CD4-positive, alpha-beta T cell (primary cell): ENCODE measurements at places on chromosomes 1 and 21.

DNA sequence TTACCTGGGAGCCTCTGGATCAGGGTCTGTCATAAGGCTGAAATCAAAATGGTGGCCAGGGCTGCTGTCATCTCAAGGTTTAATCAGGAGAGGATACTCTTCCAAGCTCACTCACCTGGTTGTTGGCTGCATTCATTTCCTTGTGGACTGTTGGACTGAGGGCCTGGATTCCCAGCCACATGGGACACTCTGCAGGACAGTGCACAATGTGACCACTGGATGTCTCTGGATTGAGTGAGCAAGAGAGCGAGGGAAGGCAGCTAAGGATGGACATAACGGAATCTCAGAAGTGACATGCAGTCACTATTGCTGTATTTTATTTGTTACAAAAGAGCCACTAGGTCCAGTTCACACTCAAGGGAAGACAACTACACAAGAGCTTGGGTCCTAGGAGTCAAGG is 229.1 kb downstream of the S1PR1 start:
- DNase-seq, result no peak

GRCh38 chr1:32338637-32339145 is 2.7 kb upstream of the MARCKSL1 start:
- no peak for DNase-seq

- peak; percentile 46 for DNase-seq
Measured at GRCh38 chr1:32195972-32196823, 4.2 kb upstream of the CCDC28B start.

- DNase-seq, result no peak
Measured at GRCh38 chr1:178937695-178938094, 66.8 kb upstream of the ANGPTL1 start.

DNA sequence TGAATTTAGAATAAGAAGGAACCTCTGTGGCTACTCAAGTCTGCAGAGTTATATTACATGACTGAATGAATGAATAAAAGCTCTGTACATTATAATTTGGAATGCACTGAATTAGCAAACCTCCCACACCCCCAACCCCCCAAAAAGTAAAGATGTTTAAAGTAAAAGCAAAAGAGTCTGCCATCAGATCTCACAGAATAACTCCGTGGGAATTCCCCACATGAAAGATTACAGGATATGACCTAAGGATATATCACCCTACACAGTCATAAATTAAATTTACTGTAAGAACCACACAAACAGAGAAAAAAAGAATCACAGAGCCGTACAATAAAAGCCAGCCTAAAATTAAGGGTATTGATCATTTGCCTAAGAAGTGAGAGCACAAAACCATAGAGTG is 587.3 kb downstream of the PTPRC start:
- no peak for DNase-seq
